ENCODE measurements at places on chromosomes 11 and 22.

DNA sequence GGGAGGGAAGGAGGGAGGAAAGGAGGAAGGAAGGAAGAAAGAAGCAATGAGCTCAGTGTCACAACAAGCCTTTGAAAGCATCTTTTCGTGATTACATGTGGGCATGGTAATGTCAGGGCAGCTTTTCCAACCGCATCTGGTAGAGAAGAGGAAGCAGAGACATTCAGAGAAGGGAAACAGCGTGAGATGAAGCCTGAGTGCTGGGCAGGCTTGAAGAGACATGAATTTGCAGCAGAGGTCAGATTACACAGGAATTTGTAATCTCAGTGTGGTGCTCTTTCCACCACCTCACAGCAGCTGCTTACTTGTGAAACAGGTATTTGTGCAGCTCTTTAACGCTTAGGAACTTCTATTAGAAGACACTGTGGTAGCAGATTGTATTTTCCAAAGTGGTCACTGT, 289.5 kb upstream of the C11orf87 start:
- DNase-seq: no peak

GRCh38 chr11:134361661-134362060, 29.9 kb downstream of the GLB1L2 start:
- DNase-seq: no peak

DNA sequence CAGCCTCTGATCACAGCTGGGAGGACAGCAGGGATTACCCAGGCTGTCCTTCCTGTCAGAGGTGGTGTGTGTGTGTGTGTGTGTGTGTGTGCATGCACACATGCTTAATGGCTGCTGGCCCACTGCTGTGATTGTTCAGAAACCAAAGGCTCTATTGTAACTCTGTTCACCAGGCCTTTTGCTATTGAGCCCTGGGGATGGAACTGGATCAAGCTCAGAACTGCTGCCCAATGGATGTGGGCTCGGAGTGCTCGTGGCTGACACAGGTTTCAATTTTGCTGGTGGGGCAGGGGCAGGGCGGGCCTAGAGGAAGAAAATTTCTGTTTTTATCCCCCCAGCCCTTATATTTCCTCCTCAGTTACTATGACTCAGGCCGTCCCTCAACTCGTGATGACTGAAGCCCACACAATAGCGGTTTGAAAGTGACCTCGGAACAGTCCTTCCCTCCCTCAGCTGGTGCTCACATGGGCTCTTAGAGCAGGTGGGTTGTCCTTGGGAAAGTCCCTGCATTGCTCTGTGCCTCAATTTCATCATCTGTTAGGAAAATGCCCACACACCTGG, 359.3 kb downstream of the TENM4 start:
- no peak for DNase-seq

DNA sequence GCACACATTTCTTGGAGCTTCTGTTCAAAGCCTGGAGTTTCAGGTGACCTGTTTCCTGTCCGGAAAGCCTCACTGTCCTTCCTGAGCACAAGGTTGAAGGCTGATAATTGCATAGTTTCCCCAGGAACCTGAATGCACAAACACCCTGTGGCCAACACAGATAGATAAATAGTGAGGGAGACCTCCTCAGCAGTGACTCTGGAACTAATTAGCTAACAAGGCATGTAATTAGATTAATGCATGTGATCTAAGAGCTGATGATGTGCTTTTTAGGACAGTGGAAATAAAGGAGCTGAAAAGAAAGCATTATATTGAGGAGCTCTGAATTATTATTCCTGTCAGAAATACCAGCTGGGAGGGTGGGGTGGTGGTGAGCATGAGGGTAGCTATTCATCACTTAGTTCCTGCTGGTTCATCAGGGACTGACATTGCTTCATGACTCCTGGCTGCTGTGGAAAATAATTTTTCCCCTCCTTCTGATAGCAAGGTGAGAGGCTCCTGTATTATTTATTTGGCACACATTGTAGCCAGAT, 101.1 kb downstream of the NELL1 start:
- no peak for DNase-seq

- DNase-seq: no peak
Measured at GRCh38 chr11:128336203-128336602, 251.2 kb downstream of the ETS1 start.

DNA sequence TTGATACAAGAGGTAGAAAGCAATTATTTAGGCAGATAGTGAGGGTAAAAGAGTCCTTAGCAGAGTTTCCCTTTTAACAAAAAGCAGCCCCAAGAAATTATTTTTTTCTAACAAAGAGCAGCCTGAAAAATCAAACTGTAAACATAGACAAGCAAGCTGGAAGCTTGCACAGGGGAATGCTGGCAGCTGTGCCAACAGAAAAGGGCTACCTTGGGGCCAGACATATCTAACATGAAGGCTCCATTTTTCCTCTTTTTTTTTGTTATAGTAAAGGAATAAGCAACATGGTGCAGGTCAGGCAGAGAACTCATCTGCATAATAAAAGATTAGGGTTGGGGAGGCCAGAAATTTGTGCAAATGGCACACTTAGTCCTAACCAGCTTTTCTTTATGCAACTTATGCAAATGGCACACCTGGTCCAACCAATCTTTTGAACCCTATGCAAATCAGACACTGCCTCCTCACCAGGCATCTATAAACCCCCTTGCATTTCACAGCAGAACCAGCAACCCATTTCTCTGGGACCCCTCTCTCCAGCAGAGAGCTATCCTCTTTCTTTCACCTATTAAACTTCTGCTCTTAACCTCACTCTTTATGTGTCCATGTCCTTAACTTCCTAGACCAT, 41.8 kb downstream of the PDGFD start:
- DNase-seq: no peak

- DNase-seq: no peak
Measured at GRCh38 chr22:18136563-18137320, 13.2 kb upstream of the USP18 start.

DNA sequence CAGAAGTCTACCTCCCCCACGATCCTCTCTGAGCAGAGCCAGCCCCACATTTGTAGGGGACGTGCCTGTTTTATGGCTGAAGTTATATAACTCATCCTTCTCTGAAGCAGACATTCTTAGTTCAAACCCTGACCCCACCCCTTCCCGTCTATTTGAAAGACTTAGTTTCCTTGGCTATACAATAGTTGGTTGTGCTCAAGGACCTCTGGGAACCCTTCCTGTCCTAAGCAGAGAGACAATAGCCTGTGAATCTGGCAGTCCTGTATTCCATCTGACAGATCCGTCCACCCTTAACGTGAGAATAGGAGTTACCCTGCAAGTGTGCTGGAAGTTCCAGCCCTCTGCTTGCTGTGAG, 75.2 kb downstream of the MN1 start:
- DNase-seq: no peak

GRCh38 chr11:2077061-2077802, 62.0 kb downstream of the IGF2 start:
- DNase-seq: no peak

DNA sequence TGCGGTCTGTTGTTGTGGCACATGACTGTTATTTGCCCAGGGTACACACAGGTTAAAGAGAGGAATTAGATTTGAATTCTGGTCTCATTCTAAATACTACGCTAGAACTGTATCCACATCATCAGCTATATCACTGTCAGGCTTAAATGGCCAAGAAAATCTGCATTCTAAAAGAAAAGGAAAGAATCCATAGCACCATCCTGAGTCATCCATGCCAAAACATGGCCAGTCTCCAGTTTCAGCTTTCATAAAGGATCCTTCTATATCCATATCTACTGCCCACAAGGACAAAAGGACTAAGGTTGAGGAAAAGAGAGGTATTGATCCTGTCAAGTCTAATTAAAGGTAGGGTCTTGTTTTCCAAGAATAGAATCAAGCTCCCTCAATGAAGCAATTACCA, 73.6 kb upstream of the GDPD4 start:
- DNase-seq: no peak

- DNase-seq: peak; percentile 50
Measured at GRCh38 chr11:95688501-95689222, 100.9 kb downstream of the FAM76B start.

GRCh38 chr11:28673691-28674432, 565.7 kb downstream of the METTL15 start:
- no peak for DNase-seq

GRCh38 chr11:11279956-11280689, 72.9 kb downstream of the CSNK2A3 start:
- DNase-seq: no peak

GRCh38 chr11:126604461-126604860, 249.0 kb downstream of the ST3GAL4 start:
- DNase-seq: no peak

DNA sequence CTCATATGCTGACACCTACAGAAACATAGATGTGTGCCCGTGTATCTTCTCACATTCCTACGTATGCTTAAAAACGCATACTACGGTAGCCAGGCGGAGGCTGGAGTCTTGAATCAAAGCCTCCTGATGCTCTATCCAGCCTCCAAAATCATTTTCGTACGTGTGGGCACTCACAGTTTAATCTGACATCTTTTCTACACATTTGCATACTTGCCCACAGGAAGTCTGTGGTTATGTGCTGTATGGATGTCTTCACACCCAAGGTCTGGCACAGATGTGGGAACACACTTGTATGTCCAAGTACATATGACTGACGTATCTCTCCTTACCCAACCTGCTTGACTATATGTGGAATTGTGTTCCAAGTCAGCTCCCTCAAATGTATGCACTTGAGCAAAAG, 561.8 kb upstream of the CADM1 start:
- DNase-seq: no peak

- no peak for DNase-seq
Measured at GRCh38 chr11:106384429-106384828, 307.0 kb downstream of the AASDHPPT start.

DNA sequence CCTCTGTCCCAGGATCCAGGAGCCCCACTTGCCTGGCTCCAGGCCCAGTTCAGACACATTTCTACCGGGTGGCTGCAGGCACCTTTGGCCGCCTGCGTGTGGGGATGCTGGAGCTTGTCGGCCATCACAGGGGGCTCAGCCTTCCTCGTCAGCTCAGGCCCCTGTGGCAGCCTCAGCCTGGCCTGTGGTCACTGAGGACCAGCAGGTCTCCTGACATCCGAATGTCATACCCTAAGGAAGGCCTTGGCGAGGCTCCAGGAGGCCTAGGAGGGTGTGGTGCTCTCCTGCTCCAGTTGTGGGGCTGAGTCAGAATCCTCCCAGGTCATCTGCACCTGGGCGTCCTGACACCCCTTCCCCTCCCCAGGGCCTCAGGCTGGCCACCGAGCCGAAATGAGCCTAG, 14.9 kb upstream of the SOX10 start:
- DNase-seq: no peak

GRCh38 chr22:20758688-20759087, 15.2 kb upstream of the SERPIND1 start:
- DNase-seq: no peak

All from CD4-positive, alpha-beta T cell treated with Interleukin-1 beta for 1 hour (primary cell).